Natural killer cell treated with Interleukin-12 subunit alpha and Interleukin-12 subunit beta and Interleukin-15 and Interleukin-18, amount 100 ng/mL, for 72 hours (primary cell): ENCODE measurements at places on chromosomes 6 and 20.

DNA sequence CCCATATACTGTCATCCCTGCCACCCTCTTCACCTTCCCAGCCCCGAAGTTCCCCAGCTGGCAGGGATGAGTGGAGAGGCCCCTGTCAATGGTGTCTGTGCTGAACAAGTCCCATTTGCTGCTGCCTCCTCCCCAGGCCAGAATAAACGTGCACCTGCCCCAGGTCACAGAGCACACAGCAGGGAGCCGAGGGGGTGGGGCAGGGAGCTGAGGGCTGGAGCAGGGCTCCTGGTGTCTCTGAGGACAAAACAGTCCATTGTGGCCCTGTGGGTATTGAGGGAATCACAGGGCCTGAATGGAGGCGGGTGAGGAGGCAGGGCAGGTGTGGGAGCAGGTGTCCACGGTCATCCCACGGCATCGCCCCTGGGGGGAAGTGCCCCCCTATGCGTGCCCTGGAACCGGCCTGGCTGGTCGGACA, 55.8 kb downstream of the SNAI1 start:
- no peak overlapping the region for H3K27ac ChIP-seq
- no peaks in the 10 kb centered on the region for H3K36me3 ChIP-seq
- peaks cover 4% of the 10 kb centered on the region for H3K4me1 ChIP-seq
- no peak overlapping the region for H3K4me3 ChIP-seq

DNA sequence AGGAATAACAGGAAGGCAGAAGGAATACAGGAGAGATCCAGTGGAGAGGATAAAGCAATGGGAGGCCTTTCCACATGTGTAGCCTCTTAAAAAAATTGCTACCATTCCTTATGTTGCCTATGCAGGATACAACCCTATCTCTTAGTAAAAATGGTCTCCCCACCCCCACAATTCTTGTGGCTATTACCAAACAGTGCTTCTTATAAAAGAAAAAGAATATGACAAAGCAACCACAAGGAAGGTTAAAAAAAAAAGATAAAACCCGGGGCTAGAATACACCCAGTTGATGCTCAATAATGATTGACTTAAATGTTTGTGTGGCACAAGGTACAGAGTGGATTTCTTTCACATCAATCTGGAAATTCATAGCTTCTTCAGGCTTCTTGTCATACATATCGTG, 250.9 kb downstream of the HIVEP2 start:
- H3K4me1 ChIP-seq: peaks cover 14% of the 10 kb centered on the region
- DNase-seq: no peak
- no peaks in the 10 kb centered on the region for H3K36me3 ChIP-seq
- no peak overlapping the region for H3K4me3 ChIP-seq
- H3K27me3 ChIP-seq: peaks cover 5% of the 10 kb centered on the region
- peak overlapping the region; percentile 40 for H3K27ac ChIP-seq

- H3K27me3 ChIP-seq: no peaks in the 10 kb centered on the region
- peak overlapping the region; percentile 82 for H3K4me3 ChIP-seq
- no peaks in the 10 kb centered on the region for H3K36me3 ChIP-seq
- no peak overlapping the region for H3K27ac ChIP-seq
- no peak for DNase-seq
Observed at GRCh38 chr20:25750765-25751696, 54.4 kb upstream of the ZNF337 start.

DNA sequence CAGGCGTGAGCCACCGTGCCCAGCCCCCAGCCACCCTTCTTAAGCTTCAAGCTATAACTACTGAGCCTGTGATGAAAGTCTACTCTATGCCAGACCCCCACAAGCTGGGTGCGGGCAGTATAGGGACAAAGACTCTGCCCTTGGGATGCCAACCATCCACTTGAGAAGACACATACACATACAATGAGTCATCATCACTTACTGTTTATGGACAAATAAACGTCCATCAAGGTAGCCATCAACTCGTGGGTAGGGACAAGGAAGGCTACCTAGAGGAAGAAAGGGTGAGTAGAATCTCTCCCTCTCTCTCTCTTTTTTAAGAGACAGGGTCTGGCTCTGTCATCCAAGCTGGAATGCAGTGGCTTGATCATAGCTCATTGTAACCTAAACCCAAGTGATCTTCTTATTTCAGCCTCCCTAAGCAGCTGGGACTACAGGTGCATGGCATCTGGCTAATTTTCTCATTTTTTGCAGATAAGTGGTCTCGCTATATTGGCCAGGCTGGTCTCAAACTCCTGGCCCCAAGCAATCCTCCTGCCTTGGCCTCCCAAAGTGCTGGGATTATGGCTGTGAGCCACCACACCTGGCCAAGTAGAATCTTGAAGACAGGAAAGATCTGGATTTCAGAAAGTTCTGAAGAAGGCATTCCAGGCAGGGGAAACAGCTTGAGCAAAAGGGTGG, 2.6 kb upstream of the TP53INP2 start:
- peaks cover 7% of the 10 kb centered on the region for H3K27me3 ChIP-seq
- H3K4me1 ChIP-seq: peaks cover 23% of the 10 kb centered on the region
- H3K27ac ChIP-seq: no peak overlapping the region
- peak overlapping the region; percentile 8 for H3K4me3 ChIP-seq
- H3K36me3 ChIP-seq: no peaks in the 10 kb centered on the region

- H3K36me3 ChIP-seq: peaks cover 17% of the 10 kb centered on the region
- H3K27me3 ChIP-seq: no peaks in the 10 kb centered on the region
- peak overlapping the region; percentile 90 for H3K4me3 ChIP-seq
- peak overlapping the region; percentile 94 for H3K27ac ChIP-seq
Observed at GRCh38 chr6:31559606-31559957, 12.2 kb downstream of the NFKBIL1 start.

DNA sequence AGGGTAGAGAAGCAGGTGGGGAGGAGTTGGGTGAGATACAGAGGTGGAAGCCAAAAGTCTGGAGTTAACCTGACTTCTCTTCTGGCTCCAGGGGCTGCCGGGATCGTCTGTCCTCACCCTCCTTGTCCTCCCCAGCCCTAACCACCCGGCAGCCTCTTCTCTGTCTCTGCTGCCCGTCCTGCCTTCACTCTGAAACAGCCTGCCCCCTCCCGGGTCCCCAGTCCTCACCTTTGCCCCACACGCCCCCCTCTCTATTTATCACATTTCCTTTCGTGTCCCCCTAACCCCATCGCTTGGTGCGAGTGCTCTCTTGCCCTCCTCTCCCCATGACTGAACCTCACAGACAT, 5.7 kb downstream of the RING1 start:
- H3K27ac ChIP-seq: peak overlapping the region; percentile 31
- no peak for DNase-seq
- H3K36me3 ChIP-seq: peaks cover 10% of the 10 kb centered on the region
- H3K27me3 ChIP-seq: peaks cover 31% of the 10 kb centered on the region
- H3K4me1 ChIP-seq: peaks cover 29% of the 10 kb centered on the region

DNA sequence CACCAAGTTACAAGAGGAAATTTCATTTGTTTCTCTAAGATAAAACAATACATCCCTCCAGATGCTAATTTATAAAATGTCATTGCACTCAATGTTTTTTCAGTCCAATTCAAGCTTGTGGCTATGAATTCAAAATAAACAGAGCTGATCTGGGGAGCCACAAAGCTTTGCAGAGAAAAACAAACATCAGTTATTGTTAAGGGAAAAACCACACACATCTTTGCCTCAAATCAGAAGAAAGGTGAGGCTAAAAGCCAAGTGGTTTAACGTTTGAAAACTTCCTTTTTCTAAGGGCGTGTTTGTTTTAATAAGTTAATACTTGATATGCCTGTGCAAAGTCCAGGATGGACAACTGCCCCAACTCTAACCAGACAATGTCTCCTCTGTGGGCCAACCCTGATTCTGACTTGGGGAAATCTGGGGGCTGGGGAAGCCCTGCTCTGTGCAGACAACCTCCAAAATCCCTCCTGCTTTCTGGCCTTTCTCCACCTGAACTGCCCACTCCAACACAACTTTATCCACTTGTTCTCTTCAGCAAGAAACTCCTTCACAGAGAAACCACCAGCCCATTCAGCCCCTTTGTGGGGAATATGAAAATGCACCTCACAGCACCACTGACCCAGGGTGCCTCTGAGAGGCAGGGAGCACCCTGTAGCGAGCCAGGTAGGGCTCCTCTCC, 44.6 kb upstream of the NT5E start:
- DNase-seq: no peak
- peaks cover 4% of the 10 kb centered on the region for H3K4me1 ChIP-seq
- H3K4me3 ChIP-seq: no peak overlapping the region
- peaks cover 9% of the 10 kb centered on the region for H3K27me3 ChIP-seq

DNA sequence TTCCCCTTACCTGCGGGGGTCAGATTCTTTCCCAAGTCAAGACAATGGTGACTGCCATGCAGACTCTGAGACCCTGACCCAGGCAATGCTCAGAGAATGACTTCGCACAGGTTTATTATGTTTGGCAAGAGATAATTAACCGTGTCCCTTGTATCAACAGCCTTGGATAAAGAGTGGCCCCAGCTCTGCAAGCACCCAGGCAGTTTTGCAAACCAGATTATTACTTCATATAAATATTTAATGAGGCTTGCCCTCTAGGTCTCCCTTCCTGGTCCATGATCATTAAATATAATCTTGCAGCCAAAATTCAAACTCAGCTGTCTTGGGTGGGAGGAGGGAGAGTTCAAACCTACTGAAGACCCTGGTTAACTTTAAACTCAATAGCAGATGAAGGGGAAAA, 156.5 kb downstream of the ANKRD60 start:
- DNase-seq: no peak
- H3K36me3 ChIP-seq: no peaks in the 10 kb centered on the region
- H3K4me3 ChIP-seq: no peak overlapping the region
- H3K4me1 ChIP-seq: peaks cover 5% of the 10 kb centered on the region

DNA sequence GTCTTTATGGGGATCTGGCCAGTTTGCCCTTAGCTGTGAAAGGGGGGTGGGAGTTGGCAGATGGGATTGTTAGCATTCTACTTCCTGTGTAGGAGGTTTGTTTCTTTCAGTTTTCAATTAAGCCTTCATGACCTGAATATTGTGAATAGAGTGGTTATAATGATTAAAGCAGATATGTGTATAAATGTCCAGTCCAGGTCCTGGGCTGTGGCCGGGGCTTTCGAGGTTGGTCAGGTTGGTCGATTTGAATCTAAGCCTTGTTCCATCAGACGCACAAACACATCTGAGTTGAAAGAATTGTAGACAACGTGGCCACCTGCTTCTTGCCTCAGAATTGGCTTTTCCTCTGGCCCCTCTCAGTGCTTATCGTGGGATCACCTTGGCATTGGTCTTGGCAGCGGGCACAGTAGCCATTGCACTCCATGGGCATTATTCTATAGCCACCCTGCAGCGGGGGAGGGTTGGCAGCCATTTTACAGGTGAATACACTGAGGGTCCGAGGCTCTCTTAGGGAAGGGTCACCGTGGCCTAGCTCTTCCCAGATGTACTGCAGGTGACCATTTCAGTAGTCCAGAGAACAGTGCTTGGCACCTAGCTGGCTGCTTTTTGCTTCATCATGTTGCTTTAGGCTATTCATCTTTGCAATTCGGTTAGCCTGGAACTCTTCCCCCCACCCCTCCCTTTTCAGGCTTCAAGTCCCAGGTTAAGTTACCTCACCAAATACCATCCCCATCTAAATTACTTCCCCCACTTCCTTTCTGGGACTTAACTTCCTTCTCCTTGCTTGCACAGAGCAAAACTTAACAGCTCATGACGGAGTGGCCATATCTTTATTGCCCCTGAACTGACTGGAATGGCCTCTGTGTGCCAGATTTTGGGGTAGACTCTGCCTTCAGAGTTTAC, 1.1 kb downstream of the RNF114 start:
- H3K27ac ChIP-seq: peak overlapping the region; percentile 70
- peak overlapping the region; percentile 94 for H3K4me3 ChIP-seq
- peaks cover 7% of the 10 kb centered on the region for H3K36me3 ChIP-seq
- H3K4me1 ChIP-seq: peaks cover 49% of the 10 kb centered on the region

DNA sequence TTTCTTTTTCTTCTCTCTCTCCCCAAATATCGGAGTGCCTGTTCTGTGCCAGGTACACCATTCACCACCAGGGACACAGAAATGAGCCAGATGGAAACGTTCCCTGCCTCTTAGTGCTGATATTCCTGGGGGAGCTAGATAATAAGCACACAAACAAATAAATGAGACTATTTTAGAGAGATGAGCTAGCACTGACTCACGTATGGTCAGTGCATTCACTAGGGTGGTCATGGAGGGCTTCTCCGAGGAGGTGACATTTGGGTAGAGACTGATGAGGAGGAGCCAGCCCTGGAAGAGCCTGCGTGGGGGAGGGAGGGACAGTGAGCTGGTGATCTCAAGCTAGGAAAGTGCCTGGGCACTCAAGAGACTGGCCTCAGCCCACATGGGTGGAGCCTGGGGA, 252.3 kb upstream of the KCNG1 start:
- H3K27ac ChIP-seq: no peak overlapping the region
- no peaks in the 10 kb centered on the region for H3K4me1 ChIP-seq
- H3K27me3 ChIP-seq: peaks cover 46% of the 10 kb centered on the region

GRCh38 chr6:153101461-153101860, 29.6 kb downstream of the RGS17 start:
- no peak for DNase-seq
- H3K4me1 ChIP-seq: no peaks in the 10 kb centered on the region
- no peak overlapping the region for H3K4me3 ChIP-seq

DNA sequence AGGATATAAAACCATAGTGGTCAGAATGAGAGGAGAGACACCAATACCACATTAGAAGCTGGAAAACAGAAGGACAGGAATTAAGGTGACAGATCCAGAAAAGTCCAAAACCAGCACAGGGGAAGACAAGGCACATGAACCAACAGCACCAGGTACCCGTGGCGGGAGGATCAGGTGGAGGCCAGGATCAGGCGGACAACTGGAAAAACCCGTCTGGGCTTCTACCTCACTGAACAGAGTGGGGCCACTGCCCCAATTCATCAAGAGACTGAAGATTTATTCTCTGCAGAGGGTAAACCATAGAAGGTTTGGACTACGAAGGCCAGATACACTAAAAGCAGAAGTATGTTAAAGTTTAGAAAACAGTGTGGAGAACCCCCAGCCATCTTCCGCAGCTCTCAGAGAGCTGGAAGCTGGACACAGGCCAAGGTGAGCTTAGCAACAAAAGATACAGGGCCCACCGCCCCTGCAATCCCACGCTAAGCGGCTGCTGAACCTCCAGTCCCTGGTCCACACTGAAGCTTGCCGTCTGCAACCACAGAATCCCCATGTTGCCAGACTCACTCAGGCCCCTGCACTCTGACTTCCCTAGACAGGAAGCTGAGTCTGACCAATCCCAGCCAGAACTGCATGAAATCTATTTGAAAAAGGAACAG, 29.9 kb downstream of the ABHD12 start:
- H3K27me3 ChIP-seq: no peaks in the 10 kb centered on the region
- H3K4me1 ChIP-seq: peaks cover 19% of the 10 kb centered on the region
- no peak overlapping the region for H3K4me3 ChIP-seq
- no peak overlapping the region for H3K27ac ChIP-seq
- DNase-seq: no peak

DNA sequence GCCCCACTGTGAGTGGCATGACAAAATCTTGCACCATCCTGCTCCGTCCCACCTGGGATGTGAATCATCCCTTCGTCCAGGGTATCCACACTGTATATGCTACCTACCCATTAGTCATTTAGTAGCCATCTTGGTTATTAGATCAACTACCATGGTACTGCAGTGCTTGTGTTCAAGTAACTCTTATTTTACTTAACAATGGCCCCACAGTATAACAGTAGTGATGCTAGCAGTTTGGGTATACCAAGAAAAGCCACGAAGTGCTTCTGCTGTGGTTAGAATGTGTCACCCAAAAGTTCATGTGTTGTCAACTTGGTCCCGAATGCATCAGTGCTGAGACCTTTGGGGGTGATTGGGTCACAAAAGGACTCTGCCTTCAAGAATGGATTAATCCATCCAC, 11.7 kb downstream of the OSER1 start:
- H3K27me3 ChIP-seq: no peaks in the 10 kb centered on the region
- peak overlapping the region; percentile 54 for H3K4me3 ChIP-seq
- DNase-seq: peak; percentile 71
- H3K36me3 ChIP-seq: peaks cover 35% of the 10 kb centered on the region
- peak overlapping the region; percentile 83 for H3K27ac ChIP-seq
